Putamen (tissue), 1 donor: ENCODE measurements at places on chromosomes 12 and 14.

GRCh38 chr12:97567619-97568110 lies 105.1 kb downstream of the RMST start:
- DNase-seq, result no peak

DNA sequence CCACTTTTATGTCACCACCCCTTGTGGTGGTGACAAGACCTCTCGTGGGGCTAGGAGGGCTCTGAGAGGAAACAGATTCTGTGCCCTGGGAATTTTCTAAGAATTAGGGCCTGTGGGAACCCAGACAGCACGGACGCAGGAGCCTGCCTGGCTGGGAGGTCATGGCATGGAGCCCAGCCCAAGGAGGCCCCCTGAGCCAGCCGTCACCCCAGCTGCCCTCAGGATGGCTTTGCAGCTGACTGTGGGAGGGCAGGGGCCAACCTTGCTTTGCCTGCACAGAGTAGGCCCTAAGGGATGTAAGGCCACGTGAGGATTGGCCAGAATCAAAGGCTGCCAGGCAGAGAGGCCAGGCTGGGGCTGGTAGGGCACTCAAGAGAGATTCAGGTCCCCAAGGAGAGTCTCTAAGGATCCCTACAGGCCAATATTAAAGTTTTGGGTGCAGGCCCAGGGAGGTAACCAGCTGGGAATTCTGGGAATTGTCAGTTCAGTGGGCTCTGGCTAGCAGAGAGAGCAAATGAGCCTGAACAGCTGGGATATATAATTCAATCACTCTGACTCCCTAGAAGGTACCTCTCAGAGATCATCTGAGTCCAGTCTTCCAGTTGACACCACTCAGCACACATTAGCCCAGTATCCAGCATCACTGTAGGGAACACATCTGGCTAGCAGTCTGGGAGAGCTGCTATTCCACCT lies 6.4 kb downstream of the LTBP2 start:
- DNase-seq, result no peak

GRCh38 chr14:90512329-90512991 lies 115.6 kb downstream of the CALM1 start:
- no peak for DNase-seq

DNA sequence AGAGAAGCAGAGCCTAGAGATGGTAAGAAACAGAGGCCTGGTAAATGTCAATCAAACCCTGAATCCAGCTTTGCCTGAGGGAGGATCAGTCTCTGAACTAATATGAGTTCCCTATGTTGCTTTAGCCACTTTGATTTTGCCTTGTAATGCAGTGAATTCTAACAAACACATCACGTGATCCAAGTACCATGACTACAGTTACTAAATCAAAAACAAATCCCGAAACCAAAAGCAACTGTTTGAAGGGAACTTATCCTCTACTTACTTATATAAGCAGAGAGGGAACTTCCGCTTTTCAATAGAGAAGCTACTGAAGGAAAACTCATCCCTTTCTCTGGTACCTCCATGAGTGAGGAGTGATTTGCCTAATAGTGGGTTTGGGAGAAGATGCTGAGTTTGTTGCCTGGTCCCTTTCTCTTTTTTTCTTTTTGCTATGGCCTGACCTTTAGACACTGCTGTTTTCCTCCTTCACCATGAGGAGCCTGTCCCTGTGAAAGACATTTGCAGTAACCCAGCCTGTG lies 7.7 kb upstream of the PPTC7 start:
- peak; percentile 38 for DNase-seq

- peak; percentile 94 for DNase-seq
Observed at GRCh38 chr14:91114079-91115065, 499 bp downstream of the DGLUCY start.

DNA sequence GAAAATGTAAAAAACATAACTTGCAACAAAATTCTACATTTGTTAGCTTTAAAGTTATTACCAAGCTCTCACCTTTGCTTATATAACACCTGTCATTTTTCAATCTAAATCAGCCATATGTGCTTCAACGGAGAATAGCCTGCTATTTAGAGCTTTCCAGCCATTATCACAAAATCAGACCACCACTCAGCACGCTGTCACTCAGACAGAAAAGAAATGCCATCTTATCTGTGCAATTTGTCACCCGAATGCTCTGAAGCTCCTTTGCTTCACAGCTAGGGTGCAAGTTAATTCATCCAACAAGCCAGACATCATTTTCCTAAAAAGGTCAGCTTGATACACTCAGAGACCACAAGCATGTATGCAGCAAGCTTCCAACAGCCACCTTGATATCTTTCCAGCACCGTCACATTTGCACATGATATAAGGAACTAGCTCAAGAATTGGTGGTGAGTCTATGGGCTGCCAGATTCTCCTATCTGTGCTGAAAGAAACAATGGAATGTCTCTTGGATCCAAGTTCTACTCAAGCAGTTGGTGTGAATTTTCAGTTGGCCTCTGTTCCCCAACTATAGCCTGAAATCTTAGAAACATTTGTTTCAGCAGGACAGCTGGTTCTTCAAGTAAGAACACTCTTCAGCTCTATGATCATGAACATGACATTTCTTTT lies 20.0 kb upstream of the IFNG-AS1 start:
- DNase-seq, result no peak

GRCh38 chr14:59055439-59056045 lies 132.9 kb upstream of the DAAM1 start:
- peak; percentile 25 for DNase-seq

GRCh38 chr12:7136071-7136470 lies 5.9 kb downstream of the CLSTN3 start:
- DNase-seq, result no peak

- DNase-seq, result no peak
Observed at GRCh38 chr12:68317047-68317667, 15.0 kb downstream of the MDM1 start.

DNA sequence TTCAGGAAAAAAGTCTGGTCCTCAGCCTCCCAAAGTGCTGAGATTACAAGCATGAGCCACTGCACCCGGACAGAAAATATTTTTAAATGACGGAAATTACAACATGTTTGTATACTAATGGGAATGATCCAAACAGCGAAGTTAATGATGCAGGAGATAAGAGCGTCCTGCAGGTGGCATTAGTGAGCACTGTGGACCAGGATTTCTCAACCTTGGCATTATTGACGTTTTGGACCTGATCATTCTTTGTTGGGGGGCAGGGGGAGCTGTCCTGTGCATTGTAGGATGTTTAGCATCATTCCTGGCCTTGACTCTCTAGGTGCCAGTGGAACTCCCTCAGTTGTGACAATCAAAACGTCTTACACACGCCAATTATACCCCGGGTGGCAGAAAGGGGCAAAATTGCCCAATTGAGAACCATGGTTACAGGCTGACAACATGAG lies 34.1 kb downstream of the SCFD1 start:
- no peak for DNase-seq
